Activated naive CD4-positive, alpha-beta T cell treated with Interleukin-2 at 50 U/mL for 16 hours (primary cell): ENCODE measurements at places on chromosomes 2 and 18.

DNA sequence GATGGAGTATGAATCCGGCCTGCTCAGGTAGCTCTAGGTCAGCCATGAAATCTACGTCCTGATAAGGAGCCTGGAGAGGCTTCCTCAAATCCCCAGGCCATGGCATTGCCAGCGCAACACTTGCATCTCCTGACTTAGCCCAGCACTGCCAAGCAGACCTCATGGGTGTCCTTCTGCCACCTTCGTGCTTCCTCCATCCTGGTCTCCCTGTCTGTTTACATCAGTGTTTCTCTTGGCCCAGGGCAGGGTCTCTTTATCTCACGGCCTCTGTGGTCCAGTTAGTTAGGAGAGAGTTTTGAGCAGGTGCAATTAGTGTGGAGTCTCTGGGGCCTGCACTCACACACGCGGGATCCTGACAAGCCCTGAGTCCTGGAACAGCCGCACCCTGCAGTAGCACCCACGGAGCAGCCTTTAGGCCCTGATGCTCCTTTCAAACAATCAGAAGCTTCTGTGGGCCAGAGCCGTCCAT lies 193.1 kb upstream of the ARL4C start:
- no peak for DNase-seq

DNA sequence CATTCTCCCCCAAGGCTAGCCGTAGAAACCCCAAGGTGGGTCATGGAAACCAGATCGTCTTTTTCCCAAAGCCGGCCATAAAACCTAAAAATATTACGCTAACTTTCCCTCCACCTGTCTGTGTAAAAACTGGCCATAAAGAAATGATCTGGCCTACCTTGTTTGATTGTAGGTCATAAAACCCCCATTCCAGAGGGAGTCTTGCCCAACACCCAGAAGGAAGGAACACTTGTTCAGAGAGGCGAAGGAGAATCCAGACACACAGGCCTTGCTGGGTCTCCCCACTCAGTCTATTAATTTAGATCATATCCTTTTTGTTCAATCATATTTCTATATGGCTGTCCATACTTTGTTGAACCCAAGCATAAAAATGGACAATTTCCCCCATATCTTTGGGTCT lies 344.7 kb downstream of the HRH4 start:
- no peak for DNase-seq

GRCh38 chr2:179636995-179637394 lies 224.4 kb downstream of the ZNF385B start:
- DNase-seq: no peak

DNA sequence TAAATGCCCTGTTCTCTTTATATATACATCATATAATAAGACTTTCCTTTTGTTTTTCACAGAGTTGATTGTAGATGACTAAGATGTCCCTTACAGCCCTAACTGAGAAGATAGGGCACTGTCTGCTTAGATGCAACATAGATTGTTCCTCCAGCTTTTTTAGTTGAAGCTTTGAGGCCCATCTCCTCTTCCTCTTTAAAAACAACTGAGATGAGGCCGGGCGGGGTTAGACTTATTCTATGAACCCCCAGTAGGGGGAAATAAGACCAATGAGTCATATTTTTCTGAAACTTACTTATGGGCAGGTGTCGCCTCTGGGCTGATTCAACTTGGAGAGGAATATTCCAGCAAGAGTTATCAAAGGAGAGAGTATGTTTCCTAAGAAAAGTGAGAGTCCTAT lies 84.6 kb downstream of the FBXO15 start:
- no peak for DNase-seq
